Bronchial smooth muscle cell (primary cell): ENCODE measurements at places on chromosomes 3 and 15. TPM values are rescaled to one million over a fixed set of nuclear protein-coding genes. Genes with fewer than 3 reads are reported as not detected.

The CTXN2 gene
- not detected in 2 replicates for total RNA-seq

The PRTG gene
- total RNA-seq, result 0.47 and 1.2 TPM in 2 replicates

The FANCD2OS gene
- not detected in 2 replicates for total RNA-seq

The LRRC31 gene
- not detected in 2 replicates for total RNA-seq

The SGO1 gene
- 0.17 and 1.1 TPM in 2 replicates for total RNA-seq

The SEMA3G gene
- total RNA-seq, result 0.26 TPM in 1 of 2 replicates, not detected in the other

The LRRC2 gene
- under 0.01 and 0.47 TPM in 2 replicates for total RNA-seq

The TMCC1 gene
- 11.2 and 11.8 TPM in 2 replicates for total RNA-seq

The OR5K2 gene
- total RNA-seq, result not detected in 2 replicates

The SLC15A2 gene
- total RNA-seq, result under 0.01 and 0.43 TPM in 2 replicates

The TEX55 gene
- total RNA-seq, result not detected in 2 replicates
